ENCODE measurements at places on chromosomes 16 and 17.

DNA sequence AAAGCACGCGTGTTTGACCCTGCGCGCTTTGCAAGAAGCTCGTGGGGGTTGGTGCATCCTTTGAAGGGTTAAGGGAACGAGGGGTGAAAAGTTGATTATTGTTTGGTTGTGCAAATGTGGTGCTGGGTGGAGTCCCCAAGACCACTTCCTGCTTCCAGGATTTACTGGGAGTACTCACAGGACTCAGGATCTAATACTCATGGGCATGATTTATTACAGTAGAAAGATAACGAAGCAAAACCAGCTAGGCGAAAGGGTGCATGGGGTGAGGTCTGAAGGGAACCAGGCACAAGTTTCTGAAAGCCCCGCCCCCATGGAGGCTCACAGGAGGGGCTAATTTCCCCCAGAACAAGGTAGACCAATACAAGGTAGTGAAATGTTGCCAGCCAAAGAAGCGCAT lies 58.8 kb downstream of the RPTOR start:
- no peak for DNase-seq

GRCh38 chr16:76118344-76118743 lies 158.9 kb upstream of the CNTNAP4 start:
- DNase-seq: no peak

- DNase-seq: no peak
Observed at GRCh38 chr17:48769009-48769675, 40.6 kb upstream of the HOXB13 start.

DNA sequence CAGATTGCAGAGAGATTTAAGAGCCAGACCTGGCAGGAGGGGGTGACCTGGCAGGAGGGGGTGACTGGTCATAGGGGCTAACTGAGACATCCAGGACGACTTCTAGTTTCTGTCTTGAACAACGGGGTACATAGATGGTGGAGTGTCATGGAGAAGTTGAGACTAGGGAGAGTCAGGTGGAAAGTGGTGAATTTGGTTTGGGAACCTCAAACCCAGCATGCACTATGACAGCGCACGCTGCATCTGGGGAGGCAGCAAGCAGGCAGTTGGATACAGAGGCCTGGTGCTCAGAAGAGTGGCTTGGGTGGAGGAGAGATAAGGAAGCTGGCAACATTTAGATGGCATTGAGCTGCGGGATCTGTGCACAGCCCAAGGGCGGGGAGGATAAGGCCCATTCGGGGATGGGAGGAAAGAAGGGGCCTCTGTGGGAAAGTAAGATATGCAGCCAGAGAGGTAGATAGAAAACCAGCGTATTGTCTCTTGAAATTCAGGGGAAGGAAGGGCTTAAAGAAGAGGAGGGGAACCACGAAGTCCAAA lies 4.5 kb downstream of the RIPOR1 start:
- no peak for DNase-seq

Measured in HS-27A (cell line).